ENCODE measurements at places on chromosomes 3 and 15.
A peak's percentile ranks its signal among the peaks of the same experiment; 100 is the strongest.

DNA sequence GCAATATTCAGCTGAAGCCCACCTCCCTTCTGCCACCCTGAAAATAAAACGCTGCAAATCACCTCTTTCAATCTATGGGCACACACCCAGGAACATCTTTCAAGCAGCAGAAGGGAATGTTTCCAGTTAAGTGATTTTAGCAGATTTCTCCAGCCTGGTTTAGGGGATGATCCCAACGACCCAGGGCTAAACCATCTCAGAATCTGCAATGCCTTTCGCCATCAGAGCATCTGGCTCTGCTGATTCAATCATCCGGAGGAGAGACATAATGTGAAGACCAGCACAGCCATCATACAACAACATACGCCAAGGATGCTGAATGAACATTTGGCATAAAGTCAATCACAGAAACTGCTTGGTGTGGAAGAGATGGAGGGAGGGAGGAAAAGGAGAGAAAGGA is 15.5 kb upstream of the LRRN1 start:
- no peak for DNase-seq

- no peak for DNase-seq
Observed at GRCh38 chr15:64443747-64444621, 16.4 kb upstream of the ZNF609 start.

GRCh38 chr3:82186017-82186416 is 424.6 kb upstream of the GBE1 start:
- no peak for DNase-seq

DNA sequence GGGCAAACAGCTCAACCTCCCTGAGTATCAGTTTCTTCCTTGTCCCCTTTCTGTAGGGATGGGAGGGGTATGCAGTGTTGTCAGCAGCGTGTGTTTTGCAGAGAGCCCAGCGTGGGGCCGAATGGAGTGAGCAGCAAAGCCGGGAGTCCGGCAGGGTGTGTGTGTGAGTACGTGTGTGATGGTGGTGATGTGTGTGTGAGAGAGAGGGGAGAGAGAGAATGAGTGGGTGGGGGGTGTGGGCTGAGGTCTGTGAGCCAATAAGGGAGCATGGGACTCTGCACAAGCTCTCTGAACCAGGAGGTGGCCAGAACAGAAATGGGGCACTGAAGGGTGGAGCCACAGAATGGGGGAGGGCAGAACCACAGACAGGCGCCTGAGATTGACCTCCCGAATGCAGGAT is 43.8 kb downstream of the IFT122 start:
- DNase-seq = no peak

- DNase-seq = peak; percentile 76
Observed at GRCh38 chr3:170467571-170468147, 49.0 kb downstream of the CLDN11 start.

DNA sequence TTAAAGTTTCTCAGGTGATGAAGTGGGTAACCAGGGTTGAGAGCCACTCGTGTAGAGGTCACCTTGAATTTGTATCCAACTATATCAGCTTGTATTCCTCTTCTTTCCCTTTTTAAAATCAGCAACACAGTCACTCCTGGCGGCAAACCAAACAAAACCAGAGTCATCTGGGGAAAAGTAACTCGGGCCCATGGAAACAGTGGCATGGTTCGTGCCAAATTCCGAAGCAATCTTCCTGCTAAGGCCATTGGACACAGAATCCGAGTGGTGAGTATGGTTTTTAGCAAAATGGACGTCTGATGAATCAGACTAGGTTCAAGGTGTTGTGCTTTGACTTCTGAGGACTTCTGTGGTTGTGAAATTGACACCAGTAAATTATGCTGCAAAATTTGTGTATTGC is 3.9 kb downstream of the RPL35A start:
- no peak for DNase-seq

DNA sequence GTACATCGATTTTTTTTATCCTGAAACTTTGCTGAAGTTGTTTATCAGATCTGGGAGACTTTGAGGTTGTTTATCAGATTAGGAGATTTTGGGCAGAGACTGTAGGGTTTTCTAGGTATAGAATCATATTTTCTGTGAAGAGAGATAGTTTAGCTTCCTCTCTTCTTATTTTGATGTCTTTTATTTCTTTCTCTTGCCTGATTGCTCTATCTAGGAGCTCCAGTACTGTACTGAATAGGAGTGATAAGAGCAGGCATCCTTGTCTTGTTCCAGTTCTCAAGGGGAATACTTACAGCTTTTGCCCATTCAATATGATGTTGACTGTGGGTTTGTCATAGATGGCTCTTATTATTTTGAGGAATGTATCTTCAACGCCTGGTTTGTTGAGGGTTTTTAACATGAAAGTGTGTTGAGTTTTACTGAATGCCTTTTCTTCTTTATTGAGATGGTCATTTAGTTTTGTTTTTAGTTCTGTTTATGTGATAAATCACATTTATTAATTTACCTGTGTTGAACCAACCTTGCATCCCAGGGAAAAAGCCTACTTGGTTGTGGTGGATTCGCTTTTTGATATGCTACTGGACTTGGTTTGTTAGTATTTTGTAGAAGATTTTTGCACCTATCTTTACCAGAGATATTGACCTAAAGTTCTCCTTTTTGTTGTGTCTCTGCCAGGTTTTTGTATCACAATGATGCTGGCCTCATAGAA is 14.9 kb upstream of the DNAAF4 start:
- DNase-seq = no peak

- DNase-seq = no peak
Observed at GRCh38 chr15:63233667-63234423, 43.6 kb upstream of the APH1B start.

GRCh38 chr3:182525766-182526374 is 267.4 kb upstream of the ATP11B start:
- DNase-seq = no peak

GRCh38 chr3:37527361-37527760 is 334.3 kb upstream of the CTDSPL start:
- DNase-seq = no peak

DNA sequence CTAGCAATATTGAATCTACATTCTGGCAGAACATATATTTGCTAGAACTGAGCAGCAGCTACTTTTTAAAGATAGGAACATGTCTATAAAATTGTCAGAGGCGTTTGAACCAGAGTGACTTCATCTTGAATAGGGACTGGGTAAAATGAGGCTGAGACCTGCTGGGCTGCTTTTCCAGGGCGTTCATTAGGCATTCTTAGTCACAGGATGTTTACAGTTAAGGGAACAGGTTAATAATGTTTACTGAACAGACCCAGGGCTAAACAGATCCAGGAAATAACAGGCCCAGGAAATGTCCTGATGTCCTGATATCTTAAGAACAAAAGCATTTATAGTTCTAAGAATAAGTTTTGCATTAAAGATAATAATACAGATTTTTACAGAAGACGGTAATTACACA is 34.5 kb upstream of the B3GALNT1 start:
- DNase-seq = no peak

DNA sequence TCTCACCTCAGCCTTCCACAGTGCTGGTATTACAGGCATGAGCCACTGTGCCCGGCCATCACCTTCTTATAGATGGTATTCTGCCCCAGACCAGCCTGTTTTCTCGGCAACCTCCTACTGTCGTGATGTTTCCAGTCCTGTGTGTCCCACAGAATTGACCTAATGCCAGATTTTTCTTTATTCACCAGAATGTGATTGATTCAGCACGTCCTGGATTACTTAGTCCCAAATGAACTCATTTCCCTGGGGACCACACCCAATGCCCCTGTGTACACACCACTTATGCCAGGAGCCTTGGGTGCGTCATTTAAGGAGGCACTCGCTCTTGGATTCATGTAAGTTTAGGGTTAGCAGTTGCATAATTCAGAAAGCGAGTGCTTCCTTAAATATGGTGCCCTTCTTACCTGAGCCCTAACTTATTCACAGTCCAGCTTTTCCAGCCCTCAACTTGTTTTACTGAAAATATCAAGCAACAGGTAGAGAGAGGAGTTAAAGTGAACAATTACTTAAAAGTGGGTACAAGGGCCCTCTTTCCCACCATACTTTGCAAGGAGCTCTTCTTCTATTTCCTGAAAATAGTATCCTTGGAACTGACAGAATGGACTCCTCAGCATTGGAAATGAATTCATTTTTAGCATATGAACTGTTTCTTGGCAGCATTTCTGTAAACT is 64.6 kb upstream of the UBE2E1 start:
- no peak for DNase-seq

GRCh38 chr15:83207009-83207659 is 489 bp downstream of the HDGFL3 start:
- DNase-seq = no peak

GRCh38 chr3:10281951-10282350 is 10.8 kb downstream of the GHRL start:
- no peak for DNase-seq

DNA sequence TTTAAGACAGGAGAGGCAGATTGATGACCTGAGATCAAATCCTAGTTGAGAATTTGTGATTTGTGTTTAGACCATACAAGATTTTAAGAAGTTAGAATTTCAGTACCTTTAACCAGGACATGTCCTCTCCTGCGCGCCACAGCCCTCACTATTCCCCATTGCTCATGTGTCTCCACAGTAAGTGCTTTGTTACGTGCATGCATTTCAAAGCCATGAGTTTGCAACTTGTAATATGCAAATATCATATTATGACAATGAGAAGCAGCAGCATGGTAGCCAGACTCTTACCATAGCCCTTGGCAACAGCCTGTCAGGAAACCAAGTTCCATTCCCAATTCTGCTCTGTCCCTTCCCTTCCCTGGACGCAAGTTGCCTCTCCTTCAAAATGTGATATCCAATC is 73.3 kb upstream of the ATP13A5 start:
- no peak for DNase-seq

DNA sequence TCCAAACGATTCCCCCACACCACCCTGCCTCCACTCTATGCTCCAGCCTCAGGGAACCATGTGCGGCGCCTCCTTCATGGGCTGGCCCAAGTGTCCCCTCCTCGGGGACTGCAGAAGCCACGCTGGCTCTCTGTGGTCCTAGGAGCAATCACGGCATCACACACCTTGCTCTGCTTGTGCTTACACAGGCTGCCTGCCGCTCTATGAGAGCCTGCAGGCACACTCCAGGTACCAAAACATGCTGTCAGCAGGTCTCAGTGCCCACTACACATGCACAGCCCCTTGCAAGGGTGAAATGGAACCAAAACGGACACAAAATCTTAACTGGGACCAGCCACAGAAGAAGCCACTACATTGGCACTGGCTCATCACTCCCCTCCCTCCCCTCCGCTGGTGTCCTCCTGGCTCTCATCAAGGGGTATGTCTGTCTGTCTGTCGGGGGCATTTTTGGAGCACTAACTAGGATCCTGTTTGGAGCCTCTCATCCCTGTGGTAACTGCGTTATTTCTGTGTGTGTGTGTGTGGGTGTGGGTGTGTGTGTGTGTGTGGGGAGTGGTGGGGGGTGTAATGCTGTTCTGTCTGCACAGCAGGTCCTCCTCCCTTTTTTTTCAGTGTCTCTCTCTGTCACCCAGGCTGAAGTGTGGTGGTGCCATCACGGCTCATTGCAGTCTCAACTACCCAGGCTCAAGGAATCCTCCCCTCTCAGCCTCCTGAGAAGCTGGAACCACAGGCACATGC is 60.6 kb downstream of the DHX30 start:
- DNase-seq = no peak

- DNase-seq = no peak
Observed at GRCh38 chr3:50516440-50516871, 13.0 kb upstream of the CACNA2D2 start.

DNA sequence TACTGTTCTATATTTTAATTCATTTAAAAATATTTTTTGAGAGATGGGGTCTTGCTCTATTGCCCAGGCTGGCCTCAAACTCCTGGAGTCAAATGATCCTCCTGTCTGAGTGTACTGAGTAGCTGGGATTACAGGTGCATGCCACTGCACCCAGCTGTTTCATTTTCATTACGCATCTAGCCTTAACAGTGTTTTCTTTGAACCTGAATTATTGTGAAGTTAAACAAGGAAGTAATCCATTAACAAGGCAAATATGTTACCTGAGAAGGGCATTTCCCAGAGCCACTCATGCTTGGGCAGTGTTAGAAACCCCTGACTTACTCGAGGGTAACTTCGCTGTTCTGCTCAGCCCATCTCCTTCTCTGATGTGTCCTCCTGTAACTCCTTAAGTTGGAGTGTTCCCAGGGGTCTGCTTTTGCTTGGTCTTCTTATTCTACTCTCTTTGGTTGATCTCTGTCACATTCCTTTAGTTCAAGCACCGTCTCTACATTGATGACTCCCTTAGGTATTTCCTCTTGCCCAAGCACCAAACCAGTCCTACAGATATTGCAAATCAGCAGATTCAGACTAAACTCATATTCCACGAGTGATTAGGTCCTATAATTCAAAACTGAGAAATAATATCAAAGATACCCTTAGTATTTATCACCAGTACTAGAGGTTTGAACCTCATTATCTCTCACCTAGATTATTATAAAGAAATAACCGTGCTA is 107.9 kb downstream of the STAC start:
- DNase-seq = no peak

GRCh38 chr3:26505399-26505798 is 117.2 kb upstream of the LRRC3B start:
- DNase-seq = peak; percentile 6

DNA sequence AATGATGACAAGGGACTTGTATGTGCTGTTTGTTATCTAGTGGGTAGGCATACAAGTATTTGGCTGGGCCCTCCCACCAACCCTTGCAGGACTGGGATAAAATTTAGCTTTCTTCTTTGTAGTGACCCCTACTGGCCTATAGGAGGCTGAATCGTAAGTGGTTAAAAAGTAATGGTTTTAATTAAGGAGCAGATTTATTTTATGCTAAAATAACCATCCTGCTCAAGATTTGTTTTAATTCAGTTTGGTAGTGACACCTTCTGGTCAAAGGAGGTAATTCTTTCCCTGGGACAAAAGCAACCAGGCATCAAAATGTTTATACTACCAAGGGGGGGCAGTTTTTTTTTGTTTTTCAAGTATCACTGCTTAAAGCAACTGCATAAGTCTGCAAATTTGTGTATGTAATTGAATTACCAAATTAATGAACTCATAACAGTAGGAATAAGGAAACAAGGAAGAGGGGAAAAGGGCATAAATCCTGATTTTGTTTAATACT is 70.7 kb downstream of the TOP2B start:
- peak; percentile 79 for DNase-seq

- no peak for DNase-seq
Observed at GRCh38 chr15:38522922-38523321, 41.7 kb downstream of the RASGRP1 start.

GRCh38 chr3:133937756-133938601 is 42.3 kb upstream of the RAB6B start:
- no peak for DNase-seq

- DNase-seq = no peak
Observed at GRCh38 chr15:50181201-50181968, 611 bp upstream of the SLC27A2 start.

GRCh38 chr3:61955483-61955882 is 394.1 kb downstream of the PTPRG start:
- DNase-seq = no peak

- no peak for DNase-seq
Observed at GRCh38 chr15:93043621-93044300, 45.2 kb downstream of the RGMA start.

DNA sequence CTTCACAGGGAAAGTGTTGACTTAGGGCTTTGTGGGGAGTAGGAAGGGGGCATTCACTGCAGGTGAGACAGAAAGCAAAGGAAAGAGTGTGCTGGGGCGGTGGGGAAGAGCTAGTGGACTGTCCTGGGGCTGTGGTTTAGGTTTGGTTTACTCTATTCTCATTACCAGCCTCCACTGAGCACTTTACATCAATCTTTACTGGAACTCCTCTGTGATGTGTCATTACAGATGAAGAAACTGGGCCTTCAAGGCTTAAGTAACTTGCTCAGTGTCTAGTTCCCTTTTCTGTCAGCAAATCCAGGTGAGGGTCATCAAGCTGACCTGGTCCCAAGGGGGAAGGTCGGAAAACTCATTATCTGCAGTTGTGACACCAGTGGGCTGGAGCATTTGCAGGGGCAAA is 120.2 kb upstream of the PFN2 start:
- DNase-seq = no peak

- peak; percentile 61 for DNase-seq
Observed at GRCh38 chr15:40762919-40763800, 708 bp upstream of the GCHFR start.

Measured in NCI-H524 treated with DMSO at 0.1 percent for 48 hours (cell line).